GF-D8 (cell line): ENCODE measurements at places on chromosomes 7 and 10.

- DNase-seq: no peak
Measured at GRCh38 chr10:103727546-103727963, 127.8 kb downstream of the SH3PXD2A start.

- DNase-seq: no peak
Measured at GRCh38 chr7:129436335-129436923, 2.2 kb downstream of the STRIP2 start.

GRCh38 chr7:100091411-100092181 lies 2.8 kb downstream of the COPS6 start:
- no peak for DNase-seq

DNA sequence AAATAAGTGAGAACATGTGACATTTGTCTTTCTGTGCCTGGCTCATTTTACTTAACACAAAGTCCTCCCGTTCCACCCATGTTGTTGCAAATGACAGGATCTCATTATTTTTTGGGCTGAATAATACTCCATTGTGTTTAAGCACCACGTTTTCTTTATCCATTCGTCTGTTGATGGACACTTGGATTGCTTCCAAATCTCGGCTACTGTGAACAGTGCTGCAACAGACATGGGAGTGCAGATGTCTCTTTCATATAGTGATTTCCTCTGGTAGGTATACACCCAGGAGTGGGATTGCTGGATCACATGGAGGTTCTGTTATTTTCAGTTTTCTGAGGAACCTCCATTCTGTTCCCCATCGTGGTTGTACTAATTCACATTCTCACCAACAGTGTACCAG lies 264.4 kb upstream of the GALNT17 start:
- DNase-seq: no peak

DNA sequence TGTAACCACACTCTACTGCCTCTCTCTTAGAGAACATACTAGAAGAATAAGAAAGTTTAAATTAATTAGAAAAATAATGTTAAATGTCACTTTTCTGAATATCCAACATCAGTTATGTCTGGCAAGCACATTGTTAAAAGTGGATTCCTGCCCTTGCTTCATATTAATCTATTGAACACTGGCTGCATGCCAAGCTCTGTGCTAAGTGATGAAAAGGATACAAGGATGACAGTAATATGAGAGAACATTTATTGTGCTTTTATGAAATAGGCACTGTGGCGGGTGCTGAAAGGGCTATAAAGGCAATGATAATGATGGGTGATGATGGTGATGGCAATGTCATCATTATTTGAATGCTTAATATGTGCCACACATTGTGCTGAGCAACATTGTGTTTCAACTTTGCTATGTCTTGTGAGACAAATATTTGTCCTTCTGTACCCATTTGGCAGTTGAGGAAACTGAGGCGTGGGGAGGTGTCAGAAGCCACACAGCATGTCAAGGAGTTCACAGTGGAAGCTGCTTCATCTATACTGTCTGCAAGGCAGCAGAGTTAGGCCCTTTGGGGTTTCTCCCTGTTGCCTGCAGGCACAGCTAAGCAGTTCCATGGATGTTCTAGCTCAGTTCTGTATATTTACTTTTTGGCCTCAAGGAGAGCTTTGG lies 64.2 kb upstream of the RAPGEF5 start:
- DNase-seq: no peak

- no peak for DNase-seq
Measured at GRCh38 chr10:43870968-43871439, 222.3 kb upstream of the ZNF32 start.

DNA sequence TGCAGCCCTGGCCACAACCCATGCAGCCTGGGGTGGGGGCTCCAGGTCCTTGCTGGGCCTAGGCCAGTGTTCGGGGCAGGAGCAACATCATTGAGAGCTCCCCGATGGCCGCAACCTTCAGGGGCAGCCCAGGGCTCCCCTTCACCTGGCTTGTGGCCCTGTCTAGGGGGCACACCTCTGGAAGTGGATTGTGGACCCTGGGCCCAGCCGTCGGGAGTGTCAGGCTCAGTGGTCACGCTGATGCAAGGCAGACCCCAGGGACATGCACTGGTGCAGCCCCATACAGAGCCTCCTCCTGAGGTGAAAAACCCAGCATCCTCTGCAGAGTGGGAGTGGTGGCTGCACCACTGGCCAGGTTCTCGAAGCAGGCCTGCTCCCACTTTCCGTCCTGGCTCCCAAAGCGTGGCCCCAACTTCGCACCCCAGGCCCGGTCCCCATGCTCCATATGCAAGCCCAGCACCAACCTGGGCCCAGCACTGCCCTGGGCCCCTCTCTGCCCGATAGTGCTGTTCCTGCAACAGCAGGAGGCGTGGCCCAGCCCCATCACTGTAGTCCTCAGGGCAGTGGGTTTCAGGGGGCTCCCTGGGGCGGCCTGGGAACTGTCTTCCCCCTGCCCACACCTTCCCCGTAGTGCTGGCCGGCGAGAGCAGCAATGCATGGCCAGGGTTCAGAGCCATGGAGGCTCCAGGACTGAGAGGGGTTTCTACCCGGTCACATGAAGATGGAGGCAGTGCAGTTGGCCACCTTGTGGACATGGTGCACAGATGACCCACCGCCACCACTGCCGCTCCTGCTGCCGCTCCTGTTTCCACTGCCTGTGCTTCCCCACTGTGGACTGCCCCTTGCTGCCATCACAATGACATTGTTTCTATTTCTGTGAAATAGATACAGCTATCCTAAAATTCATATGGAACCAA lies 303.9 kb upstream of the NRG3 start:
- DNase-seq: no peak

- no peak for DNase-seq
Measured at GRCh38 chr7:132546366-132547127, 29.7 kb downstream of the PLXNA4 start.

GRCh38 chr10:119403921-119404320 lies 138.6 kb downstream of the RGS10 start:
- no peak for DNase-seq

DNA sequence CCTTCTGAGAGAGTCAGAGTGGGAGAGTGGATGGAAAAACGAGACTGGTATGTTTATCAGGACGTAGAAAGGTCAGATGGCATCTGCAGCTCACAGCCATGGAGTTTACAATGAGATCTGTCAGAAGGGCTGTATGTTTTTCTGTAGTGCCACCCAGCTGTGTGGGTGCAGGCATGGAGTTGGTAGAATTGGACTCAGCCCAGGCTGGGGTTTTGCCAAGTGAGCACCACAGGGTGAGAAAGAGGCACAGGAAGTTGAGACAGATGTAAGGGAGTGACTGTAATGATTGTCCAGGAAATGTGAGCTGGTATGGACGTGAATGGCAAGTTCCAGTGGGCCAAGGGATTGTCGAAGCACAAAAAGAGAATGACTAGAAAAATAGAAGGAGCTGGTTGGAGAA lies 9.1 kb upstream of the ZYX start:
- DNase-seq: peak; percentile 98

DNA sequence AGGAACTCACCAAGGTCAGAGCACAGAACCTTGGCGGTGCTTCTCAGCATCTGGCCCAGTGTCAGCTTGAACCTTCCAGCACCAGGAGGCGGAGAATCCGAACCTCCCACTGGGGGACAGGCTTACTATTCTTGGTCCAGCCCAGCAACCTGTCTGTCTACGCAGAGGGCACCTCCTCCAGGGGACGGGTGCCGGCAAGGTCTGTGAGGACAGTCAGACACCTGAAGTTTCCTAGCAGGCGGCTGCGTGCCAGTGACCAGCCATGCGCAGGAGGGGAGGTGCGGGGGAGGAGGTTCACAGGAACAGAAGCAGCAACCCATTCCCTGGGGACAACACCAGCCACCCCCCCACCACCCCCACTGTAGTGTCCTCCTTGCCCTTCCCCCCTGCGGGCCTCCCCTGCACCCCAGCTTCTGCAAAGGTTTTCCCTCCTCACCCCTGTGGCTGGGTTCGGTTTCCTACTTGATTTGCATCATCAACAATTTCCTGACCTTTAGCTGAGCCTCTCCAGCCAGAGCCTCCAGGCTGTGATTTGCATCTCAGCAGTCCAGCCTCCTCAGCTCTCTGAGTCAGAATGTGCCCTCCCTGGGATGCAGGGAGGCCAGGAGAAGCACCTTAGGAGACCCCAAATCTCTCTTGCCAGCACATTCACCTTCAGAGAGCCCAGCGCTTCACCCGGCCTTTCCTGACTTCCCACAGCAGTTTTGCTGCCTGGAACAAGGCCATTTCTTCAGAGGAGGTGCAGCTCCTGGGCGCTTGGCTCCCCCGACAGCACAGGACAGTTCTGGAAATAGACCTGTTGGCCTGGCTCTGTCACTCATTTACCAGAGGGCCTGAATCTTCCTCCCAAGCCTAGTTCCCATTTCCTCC lies 107.5 kb upstream of the NPS start:
- no peak for DNase-seq

GRCh38 chr7:37419496-37419895 lies 29.2 kb downstream of the ELMO1 start:
- peak; percentile 49 for DNase-seq

DNA sequence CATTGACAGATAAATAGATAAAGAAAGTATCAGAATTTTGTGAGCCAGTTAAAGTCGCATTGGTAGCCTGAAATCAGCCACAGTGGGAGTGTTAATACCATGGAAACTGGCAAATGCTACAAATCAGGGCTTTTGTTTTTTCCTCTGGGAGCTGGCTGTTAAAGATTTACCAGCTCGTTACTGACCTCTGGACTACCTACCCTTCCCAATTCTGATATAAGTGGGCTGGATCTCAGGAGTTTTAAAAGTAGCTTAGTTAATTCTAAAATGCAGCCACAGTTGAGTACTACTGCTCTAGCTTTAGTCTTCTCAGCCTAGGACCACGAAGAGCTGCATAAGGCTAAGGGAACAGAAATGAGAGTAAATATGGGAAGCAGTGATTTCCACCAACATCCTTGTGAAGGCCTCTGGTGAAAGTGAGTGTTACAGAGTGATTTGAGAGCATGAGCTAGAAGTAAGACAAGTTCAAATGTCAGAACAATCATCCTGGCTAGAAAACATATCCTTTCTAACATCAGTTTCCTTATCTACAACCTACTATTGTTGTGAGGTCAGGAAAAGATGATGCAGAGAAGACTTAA lies 53.2 kb downstream of the A1CF start:
- DNase-seq: no peak

GRCh38 chr7:64890761-64891362 lies 12.2 kb upstream of the ZNF273 start:
- no peak for DNase-seq

DNA sequence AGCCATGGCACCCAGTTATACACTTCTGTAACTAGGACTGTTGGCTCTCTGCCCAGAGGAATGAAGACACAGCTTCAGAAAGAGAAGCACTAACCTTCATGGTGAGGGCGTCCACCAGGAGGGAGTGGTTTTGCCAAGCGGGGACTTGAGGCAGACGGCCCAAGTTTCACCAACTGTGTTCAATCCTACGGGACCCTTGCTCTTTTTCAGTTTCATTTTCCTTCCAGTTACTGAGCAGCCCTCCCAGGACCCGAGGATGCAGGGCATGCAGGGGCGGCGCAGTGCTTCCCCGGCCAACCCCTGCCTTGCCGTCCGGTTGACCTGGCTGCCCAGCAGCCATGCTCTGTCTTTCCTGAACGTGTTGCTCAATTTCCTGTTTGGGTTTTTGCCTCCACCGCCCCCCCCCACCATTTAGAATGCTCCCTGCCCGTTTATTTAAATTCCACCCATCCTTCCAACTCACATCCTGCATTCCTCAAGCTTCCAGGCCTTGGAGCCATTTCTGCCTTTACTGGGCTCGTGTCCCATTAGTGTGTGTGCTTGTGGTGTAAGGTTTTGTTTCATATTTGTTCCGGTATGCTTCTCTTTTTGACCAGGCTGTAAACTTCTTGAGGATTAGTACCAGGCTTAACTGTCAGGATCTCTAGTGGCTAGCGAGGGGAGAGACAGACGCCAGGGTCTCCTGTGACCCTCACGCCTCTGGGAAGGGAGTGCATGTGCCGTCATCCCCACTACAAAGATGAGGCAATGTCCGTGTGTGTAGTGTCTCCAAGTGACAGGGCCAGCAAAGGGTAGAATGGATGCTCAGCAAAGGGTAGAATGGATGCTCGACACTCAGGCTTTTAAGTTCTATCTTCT lies 31.6 kb downstream of the IL15RA start:
- peak; percentile 40 for DNase-seq

GRCh38 chr7:155935726-155936125 lies 123.5 kb upstream of the SHH start:
- DNase-seq: no peak
